ENCODE measurements at places on chromosomes 4 and X.

GRCh38 chr4:55136634-55137033, 11.2 kb upstream of the KDR start:
- no peak for ATAC-seq

GRCh38 chr4:179569549-179569948, 2127.3 kb upstream of the AGA start:
- no peak for ATAC-seq

DNA sequence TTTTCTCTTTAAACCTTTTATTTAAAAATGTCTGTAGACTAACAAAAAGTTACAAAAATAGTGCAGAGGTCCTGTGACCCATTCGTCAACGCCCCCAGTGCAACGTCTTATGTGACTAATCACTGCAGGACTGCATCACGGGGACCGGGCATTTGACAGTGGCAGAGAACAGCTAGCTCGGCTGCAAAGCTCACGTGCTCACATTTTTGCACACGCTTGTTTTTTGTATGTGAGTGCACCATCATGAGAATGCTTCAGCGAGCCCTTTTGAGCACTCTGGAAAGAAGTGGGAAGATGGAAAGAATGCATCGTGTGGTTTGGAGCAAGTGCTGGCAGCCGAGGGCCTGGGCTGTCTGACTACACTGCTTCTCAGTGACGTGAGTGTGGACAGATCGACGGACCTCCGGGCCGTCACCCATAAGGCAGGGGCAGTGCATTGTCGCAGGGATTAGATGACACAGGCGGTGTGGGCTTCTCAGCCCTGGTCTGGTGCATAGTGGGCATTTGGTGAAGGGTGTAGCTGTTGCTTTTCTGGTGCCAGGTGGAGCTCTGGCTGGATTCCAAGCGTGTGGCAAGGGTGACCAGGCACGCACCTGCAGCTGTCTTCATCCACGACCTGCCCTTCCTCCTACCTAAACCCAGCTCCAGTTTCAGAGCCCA, 17.7 kb downstream of the SPON2 start:
- no peak for ATAC-seq

DNA sequence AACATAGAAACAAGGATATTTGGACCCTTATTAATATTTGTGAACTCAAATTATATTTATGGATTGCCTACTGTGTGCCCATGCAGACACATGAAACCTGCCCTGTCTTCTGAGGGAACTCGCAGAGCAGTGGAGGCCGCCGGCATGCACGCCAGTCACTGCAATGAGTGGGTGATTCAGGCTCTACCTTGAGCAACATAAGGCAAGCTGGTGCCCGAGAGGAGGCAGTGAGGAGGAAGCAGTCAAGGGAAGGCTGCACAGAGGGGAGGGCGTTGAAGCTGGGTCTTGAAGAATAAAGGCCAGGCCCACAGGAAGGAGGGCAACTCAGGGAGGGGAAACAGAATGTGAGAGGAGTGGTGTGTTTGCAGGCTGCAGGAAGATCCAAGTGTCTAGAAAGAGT, 52.8 kb downstream of the PPEF2 start:
- no peak for ATAC-seq

- ATAC-seq: no peak
These were observed 14.8 kb upstream of the BBS7 start for GRCh38 chr4:121885115-121885514.

GRCh38 chr4:155187989-155188388, 20.4 kb upstream of the NPY2R start:
- ATAC-seq: no peak

- no peak for ATAC-seq
These were observed 427 bp downstream of the LAMTOR3 start for GRCh38 chr4:99893839-99894160.

GRCh38 chr4:20621476-20621875, 78.8 kb upstream of the PACRGL start:
- no peak for ATAC-seq

GRCh38 chr4:182533964-182534363, 290.8 kb downstream of the TENM3 start:
- ATAC-seq: peak; percentile 23

- peak; percentile 21 for ATAC-seq
These were observed at the start of gene IGFBP7 for GRCh38 chr4:57109847-57110639. TSS of gene IGFBP7 (minus strand) at chr4:57110385. CDS start at chr4:57110351, 34 bp downstream.

- ATAC-seq: no peak
These were observed 56.3 kb downstream of the DTHD1 start for GRCh38 chr4:36337665-36338185.

- ATAC-seq: no peak
These were observed at the start of gene P2RY4 for GRCh38 chrX:70260104-70260503. TSS of gene P2RY4 (minus strand) at chrX:70260204. CDS start at chrX:70259624, 580 bp downstream.

DNA sequence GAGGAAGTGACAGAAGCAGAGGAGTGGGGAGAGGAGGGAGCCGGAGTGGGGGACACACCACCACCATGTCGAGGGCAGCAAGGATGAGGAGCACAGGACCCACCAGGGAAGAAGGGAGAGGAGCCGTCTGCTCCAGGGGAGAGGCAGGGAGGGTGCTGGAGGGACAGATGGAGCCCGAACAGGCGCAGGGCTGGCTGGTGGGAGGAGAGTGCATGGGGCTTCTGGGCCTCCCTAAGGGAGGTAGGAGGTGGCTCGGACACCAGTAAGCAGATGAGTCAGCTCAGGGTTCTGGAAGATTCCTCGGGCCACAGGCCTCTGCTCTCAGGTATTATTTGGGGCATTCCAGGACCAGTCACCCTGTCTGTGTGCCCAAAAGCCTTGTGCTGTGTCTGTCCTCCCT, 29.8 kb downstream of the ATP2B3 start:
- ATAC-seq: no peak

GRCh38 chr4:20297783-20298182, 46.1 kb downstream of the SLIT2 start:
- ATAC-seq: no peak

DNA sequence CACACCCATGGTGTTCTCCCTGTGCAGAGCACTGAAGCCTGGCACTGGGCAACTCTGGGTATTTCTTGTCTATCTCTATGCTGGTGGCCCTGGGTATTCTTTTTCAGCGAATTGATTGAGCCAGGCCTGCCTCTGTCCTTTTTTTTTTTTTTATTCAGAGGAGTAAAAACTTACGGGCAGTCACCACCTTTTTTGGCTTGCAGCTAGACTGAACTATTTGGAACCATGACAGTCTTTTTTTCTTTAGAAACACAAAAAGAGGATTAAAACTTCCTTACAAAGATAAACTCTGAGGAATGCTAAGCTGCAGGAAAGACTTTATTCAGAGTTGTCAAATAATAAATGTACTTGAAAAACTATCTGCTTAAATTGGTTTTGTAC, 119.2 kb upstream of the STIM2 start:
- ATAC-seq: no peak

- ATAC-seq: no peak
These were observed 146.6 kb downstream of the TLL1 start for GRCh38 chr4:166019441-166020220.

DNA sequence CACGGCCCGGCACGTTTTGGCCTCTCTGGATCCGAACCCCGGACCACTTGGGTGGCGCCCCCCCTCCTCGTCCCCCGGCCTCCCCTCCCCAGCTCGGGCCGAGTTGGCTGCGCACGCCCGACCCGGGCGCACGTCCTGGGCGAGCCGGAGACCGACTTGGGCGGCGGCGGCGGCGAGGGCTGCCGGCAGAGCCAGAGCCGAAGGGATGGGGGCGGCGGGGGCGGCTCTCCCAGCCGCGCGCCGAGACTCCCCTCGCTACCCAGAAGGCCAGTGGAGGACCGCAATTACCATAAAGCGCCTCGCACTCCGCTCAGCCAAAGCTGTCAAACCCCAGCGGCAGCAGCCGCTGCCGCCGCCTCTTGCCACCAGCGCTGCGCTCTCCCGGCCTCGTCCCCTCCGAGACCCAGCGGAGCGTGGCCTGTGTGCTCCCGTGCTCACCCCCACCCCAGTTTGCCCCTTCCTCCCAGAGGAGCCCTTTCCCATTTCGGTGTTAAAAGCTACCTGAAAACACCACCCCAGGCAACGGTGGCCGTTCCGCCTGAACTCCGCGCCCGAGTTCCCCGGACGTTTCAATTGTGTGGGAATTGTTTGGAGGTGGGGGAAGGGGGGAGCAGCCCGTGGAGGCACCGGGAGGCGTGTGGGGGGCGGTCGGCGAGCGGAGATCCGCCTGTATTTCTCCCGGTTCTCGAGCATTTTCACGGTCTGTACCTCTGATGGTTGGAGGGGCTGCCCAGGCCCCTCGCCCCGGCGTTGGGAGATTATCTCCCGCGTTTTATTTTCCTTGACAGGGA, 701 bp upstream of the BCOR start:
- ATAC-seq: peak; percentile 22

DNA sequence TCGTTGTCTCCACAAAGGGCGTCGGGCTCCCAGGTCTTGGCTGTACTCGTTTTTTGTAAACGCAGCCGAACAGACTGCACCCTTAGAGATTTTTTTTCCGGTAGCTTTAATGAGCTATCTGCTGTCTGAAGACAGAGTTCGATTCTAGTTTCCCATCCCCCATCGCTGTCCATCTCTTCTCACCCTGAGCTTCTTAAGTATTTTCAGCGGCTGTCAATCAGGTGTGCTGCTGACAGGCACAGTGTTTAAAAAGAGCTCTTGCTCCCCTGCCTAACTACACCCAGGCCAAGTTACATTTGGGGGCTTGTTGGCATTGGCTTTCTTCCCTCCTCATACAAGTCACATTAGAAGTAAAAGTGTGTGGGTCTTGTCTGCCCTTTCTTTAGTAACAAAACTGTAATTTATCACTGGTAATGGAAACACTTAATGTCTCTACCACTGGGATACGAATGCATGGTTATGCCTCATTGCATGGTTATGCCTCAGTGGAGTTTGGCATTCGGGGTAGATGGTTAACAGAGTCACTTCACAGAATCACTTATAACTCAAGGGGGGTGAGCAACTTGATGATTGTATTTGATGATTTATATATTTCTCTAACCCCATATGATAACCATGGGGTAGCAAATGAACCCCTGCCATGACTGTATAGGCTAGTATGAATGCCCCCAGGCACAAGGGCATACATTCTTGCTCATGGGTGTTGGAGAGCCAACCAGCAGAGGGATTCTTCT, 1.4 kb upstream of the ARHGAP6 start:
- no peak for ATAC-seq

DNA sequence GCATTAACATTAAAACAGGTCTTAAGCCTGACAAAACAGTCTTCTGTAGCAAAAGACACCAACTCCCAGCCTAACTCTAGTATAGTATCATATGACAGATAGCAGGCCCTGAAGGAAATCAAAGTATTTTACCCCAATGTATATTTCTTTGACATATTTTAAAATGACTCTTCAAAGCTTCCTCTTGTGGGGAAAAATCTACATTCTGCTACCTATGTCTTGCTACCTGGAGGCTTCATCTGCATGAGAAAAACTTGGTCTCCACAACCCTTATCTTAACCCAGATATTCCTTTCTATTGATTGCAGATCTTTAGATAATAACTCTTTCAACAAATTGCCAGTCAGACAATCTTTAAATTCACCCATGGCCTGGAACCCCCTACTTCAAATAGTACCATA, 1620.4 kb downstream of the PCDH7 start:
- no peak for ATAC-seq

DNA sequence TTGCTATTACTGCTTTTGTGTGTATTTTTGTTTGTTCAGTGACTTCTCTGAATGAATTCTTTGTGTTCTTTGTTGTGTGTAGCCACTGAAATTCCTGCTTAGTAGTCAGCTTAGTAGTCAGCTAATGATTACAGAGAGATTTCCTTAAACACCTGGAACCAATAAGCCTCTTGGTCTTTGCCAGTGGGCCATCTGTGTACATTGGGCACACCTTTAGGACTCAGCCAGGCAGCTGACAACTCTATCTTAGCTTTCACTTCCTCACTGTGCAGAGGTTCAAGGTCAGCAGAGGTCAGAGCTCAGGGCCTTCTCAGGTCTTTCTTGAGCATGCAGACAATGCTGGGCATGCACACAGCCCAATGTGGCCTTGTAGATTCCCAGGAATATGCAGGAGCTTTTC, 59.3 kb downstream of the RWDD4 start:
- ATAC-seq: no peak

DNA sequence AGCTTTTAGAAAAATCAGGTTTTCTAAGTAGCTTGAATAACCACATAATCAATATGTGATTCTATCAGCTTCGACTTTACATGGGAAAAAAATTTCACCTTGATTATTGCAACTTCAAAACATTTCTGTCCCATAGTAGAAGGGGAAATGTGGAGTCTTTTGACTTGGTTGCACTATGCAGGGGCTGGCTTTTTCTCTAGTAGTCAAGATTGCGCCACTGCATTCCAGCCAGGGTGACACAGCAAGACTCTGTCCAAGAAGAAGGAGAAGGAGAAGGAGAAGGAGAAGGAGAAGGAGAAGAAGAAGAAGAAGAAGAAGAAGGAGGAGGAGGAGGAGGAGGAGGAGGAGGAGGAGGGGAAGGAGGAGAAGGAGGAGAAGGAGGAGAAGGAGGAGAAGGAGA, 84.9 kb downstream of the MAML3 start:
- ATAC-seq: no peak

- ATAC-seq: no peak
These were observed 20.1 kb downstream of the EIF4E start for GRCh38 chr4:98908703-98909262.

DNA sequence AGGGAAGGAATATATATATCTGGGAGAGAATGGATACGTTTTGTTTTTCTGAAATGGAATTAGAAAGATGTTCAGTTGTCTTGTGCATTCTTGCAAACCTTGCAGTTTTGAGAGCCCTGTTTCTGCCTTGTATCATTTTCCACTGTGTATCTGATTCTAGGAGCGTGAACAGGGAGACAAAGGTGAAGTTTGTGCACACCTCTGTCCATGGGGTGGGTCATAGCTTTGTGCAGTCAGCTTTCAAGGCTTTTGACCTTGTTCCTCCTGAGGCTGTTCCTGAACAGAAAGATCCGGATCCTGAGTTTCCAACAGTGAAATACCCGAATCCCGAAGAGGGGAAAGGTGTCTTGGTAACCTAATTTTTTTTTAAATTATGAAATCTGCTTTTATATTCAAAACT, 17.7 kb downstream of the PGM2 start:
- no peak for ATAC-seq

DNA sequence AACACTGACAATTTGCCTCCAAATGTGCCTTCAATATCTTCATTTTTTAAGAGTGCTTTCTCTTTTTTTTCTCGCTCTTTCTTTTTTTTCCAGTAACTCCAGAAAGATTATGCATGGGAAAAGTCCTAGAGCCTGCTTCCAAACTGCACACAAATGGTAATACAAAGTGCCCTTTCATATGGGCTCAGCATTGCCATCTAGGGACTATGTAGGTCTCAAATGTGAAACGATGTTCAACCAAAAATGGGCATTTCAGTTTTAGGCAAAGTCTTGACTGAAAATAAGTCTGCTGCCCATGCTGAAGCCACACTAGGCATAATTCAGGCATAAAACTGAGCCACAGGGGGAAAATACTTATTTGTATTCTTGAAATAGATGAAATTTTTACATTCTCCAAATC, 65.6 kb downstream of the SYNPO2 start:
- no peak for ATAC-seq

- no peak for ATAC-seq
These were observed 22.7 kb downstream of the JAKMIP1 start for GRCh38 chr4:6177587-6178197.

Measured in activated T-helper 17 cell treated with anti-CD3 and anti-CD28 coated beads, Interleukin-2, amount 50 U/mL, for 72 hours (primary cell).